Activated T-helper 1 cell treated with anti-CD3 and anti-CD28 coated beads, Interleukin-12 subunit alpha, Interleukin-12 subunit beta, Interleukin-2, Interleukin-4 antibody, amounts not matched to agents 30 ng/mL and 10 ng/mL and 1 ng/mL, durations not matched to agents 14 hours and 24 hours and 36 hours (primary cell): ENCODE measurements at places on chromosomes 12 and 14.

GRCh38 chr14:94058674-94059138 is 22.3 kb downstream of the DDX24 start:
- H3K27me3 ChIP-seq: no peaks in the 10 kb centered on the region
- no peak for DNase-seq
- peaks cover 69% of the 10 kb centered on the region for H3K4me1 ChIP-seq
- peaks cover 56% of the 10 kb centered on the region for H3K36me3 ChIP-seq

DNA sequence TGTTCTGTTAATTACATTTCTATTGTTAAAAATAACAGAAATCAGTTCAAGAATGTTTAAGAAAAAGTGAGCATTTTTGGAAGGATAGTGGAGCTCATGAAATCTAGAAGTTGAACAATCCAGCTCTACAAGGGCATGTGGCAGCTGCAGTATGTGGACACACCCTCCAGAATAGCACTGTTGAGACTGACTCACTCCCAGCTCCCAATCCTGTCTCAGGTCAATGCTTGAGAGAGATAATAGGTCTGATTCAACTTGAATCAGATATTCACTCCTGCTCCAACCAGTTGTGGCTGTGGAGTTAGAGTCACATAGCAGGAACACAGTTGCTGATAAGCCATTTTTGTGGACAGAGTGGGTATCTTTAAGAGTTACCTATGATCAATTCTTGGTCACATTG is 113.0 kb upstream of the NTF3 start:
- no peaks in the 10 kb centered on the region for H3K36me3 ChIP-seq
- no peaks in the 10 kb centered on the region for H3K27me3 ChIP-seq
- H3K27ac ChIP-seq: no peak overlapping the region
- no peaks in the 10 kb centered on the region for H3K4me1 ChIP-seq
- no peak overlapping the region for H3K4me3 ChIP-seq

DNA sequence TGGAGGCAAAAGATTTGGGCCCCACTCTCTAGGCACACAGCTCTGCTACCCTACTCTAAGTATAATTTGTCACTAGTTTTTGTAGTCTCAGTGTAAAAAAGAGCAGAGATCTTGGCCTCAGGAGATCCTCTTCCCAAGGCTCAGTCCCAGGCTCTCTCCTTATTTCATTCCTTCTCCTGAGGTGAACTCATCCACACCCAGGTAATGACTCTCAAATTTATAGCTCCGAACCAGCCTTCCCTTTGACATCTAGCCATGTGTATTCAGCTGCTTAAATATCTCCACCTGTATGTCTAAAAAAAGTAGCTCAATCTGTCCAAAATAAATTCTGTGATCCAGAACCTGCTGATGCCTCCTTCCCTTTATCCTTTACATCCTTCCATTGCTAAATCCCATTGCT is 173.5 kb upstream of the HIF1A start:
- H3K4me1 ChIP-seq: peaks cover 70% of the 10 kb centered on the region
- no peaks in the 10 kb centered on the region for H3K27me3 ChIP-seq
- DNase-seq: no peak
- H3K27ac ChIP-seq: peak overlapping the region; percentile 14

- H3K36me3 ChIP-seq: peaks cover 46% of the 10 kb centered on the region
- no peak for DNase-seq
- peaks cover 2% of the 10 kb centered on the region for H3K4me1 ChIP-seq
- H3K4me3 ChIP-seq: no peak overlapping the region
- no peak overlapping the region for H3K27ac ChIP-seq
- no peaks in the 10 kb centered on the region for H3K27me3 ChIP-seq
Observed at GRCh38 chr14:67385618-67386017, 25.5 kb downstream of the EIF2S1 start.

- no peak overlapping the region for H3K27ac ChIP-seq
- no peaks in the 10 kb centered on the region for H3K36me3 ChIP-seq
- no peak for DNase-seq
Observed at GRCh38 chr14:49366416-49366815, 219.8 kb downstream of the RPS29 start.

GRCh38 chr12:122413516-122414404 is 8.7 kb downstream of the CLIP1 start:
- peaks cover 34% of the 10 kb centered on the region for H3K4me1 ChIP-seq
- peaks cover 14% of the 10 kb centered on the region for H3K36me3 ChIP-seq
- no peak for DNase-seq
- H3K27ac ChIP-seq: peak overlapping the region; percentile 91
- peak overlapping the region; percentile 64 for H3K4me3 ChIP-seq

- no peak for DNase-seq
- H3K27ac ChIP-seq: no peak overlapping the region
- H3K36me3 ChIP-seq: no peaks in the 10 kb centered on the region
- no peak overlapping the region for H3K4me3 ChIP-seq
- no peaks in the 10 kb centered on the region for H3K27me3 ChIP-seq
Observed at GRCh38 chr12:77606348-77606747, 224.3 kb upstream of the NAV3 start.

DNA sequence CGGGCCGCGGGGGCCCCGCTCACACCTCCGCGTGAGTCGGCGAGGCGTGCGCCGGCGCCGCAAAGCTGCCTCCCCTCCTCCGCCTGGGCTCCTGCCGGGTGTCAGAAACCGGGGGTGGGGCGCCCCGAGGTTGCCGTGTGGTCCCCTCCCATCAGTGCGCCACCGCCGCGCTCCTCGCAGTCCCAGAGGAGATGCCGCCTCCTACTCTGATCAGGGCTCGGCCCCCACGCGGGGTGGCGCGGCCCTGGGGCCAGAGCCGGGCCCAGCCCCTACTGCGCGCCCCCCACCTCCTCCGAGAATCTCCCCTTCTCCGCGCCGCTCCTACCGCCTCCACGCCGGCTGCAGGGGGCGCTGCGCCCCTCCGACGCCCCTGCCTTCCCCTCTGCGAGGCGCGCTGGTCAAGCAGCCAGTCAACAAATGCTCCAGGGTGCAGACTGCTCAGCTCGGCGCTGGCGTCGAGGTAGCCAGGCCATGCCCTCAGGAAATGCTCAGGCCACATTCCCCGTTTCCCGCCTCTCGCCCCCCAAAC is 467 bp upstream of the JAG2 start:
- no peaks in the 10 kb centered on the region for H3K36me3 ChIP-seq
- DNase-seq: peak; percentile 25
- peak overlapping the region; percentile 59 for H3K4me3 ChIP-seq
- no peak overlapping the region for H3K27ac ChIP-seq
- H3K27me3 ChIP-seq: peaks cover 21% of the 10 kb centered on the region
- H3K4me1 ChIP-seq: peaks cover 6% of the 10 kb centered on the region

DNA sequence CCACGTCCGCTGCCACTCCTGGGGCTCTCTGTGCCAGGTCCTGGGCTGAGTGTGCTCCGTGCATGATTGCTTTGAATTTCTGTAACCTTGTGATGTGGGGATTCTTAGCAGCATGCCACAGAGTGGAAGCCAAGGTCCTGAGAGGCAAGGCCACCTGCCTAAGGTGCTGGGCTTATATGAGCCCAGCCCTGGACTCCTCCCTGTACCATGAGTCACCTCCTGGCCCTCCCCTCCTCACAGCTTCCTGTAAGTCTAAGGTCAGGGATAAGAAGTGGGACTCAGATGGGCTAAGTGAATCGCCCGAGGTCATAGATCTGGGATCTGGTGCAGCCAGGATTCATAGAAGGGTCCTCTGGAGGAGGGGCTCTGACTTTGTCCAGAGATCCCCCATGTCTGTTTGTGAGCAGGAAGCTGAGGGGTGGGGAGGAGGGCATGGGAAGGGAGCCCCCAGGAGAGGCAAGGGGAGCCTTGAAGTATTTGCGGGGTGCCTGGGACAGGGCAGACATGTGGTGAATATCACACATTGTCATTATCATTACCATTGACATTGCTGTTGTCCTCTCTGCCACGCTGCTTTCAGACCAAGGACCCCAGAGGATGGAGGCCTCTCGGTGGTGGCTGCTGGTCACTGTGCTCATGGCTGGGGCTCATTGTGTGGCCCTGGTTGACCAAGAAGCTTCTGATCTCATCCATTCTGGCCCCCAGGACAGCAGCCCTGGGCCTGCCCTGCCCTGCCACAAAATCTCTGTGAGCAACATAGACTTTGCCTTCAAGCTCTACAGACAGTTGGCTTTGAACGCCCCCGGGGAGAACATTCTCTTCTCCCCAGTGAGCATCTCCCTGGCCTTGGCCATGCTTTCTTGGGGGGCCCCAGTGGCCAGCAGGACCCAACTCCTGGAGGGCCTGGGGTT is 28.8 kb downstream of the SERPINA3 start:
- H3K27me3 ChIP-seq: no peaks in the 10 kb centered on the region
- H3K4me3 ChIP-seq: no peak overlapping the region
- no peaks in the 10 kb centered on the region for H3K36me3 ChIP-seq
- no peak overlapping the region for H3K27ac ChIP-seq

GRCh38 chr14:91269076-91269991 is 24.8 kb upstream of the GPR68 start:
- no peak overlapping the region for H3K4me3 ChIP-seq
- H3K36me3 ChIP-seq: peaks cover 38% of the 10 kb centered on the region
- peak overlapping the region; percentile 67 for H3K27ac ChIP-seq
- DNase-seq: no peak

DNA sequence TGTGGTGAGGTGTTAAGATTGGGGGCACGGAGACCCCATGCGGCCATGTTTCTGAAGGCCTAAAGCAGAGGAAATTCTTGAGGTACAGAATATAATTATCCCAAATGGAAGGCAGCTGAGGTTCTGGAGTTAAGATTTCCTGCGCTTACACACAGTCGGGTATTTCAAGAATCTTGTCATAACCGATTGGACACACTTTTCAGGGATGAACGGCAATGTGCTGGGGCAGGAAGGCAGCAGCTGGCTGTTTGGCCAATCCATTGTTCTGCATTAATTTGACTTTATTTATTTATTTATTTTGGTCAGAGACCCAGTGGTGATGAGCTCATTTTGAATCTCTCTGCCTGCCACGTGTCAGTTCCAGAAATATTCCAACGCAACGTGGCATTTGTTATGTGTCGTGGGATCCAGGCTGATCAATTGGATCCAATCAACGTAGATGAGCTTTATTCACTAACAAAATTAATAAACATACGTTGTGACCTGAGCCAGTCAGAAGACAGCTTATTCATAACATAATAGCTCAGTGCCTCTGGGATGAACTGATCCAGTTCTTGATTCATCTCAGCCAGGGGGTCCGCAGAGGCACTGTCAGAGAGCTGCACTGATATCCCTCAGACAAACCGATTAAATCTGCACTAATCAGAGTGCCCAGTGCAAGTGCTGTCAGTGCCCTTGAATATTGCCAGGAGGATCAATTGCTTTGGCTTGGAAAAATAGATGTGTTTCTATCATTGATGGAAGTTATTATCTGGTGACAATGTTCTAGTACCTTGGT is 181.0 kb downstream of the KTN1 start:
- peaks cover 10% of the 10 kb centered on the region for H3K27me3 ChIP-seq
- peaks cover 57% of the 10 kb centered on the region for H3K4me1 ChIP-seq
- H3K4me3 ChIP-seq: peak overlapping the region; percentile 62
- H3K36me3 ChIP-seq: peaks cover 15% of the 10 kb centered on the region

GRCh38 chr14:34214961-34215360 is 247.1 kb downstream of the SPTSSA start:
- DNase-seq: no peak
- peaks cover 5% of the 10 kb centered on the region for H3K27me3 ChIP-seq
- no peak overlapping the region for H3K27ac ChIP-seq
- peaks cover 22% of the 10 kb centered on the region for H3K4me1 ChIP-seq

GRCh38 chr12:80316222-80316621 is 127.8 kb upstream of the PTPRQ start:
- no peak overlapping the region for H3K27ac ChIP-seq
- no peaks in the 10 kb centered on the region for H3K4me1 ChIP-seq
- no peak for DNase-seq
- H3K4me3 ChIP-seq: no peak overlapping the region

- H3K27me3 ChIP-seq: no peaks in the 10 kb centered on the region
- peaks cover 4% of the 10 kb centered on the region for H3K36me3 ChIP-seq
- no peak for DNase-seq
- H3K4me3 ChIP-seq: no peak overlapping the region
Observed at GRCh38 chr12:59689776-59690175, 93.9 kb downstream of the SLC16A7 start.

- peaks cover 27% of the 10 kb centered on the region for H3K4me1 ChIP-seq
- no peaks in the 10 kb centered on the region for H3K27me3 ChIP-seq
- H3K4me3 ChIP-seq: peak overlapping the region; percentile 49
- no peak for DNase-seq
- H3K36me3 ChIP-seq: peaks cover 23% of the 10 kb centered on the region
Observed at GRCh38 chr14:90275820-90276219, 19.5 kb downstream of the PSMC1 start.

GRCh38 chr12:102992297-102992696 is 34.8 kb downstream of the ASCL1 start:
- peaks cover 12% of the 10 kb centered on the region for H3K4me1 ChIP-seq
- H3K36me3 ChIP-seq: no peaks in the 10 kb centered on the region
- H3K4me3 ChIP-seq: no peak overlapping the region

GRCh38 chr12:34379142-34379541 is 356.8 kb downstream of the ALG10 start:
- DNase-seq: no peak
- H3K27me3 ChIP-seq: no peaks in the 10 kb centered on the region
- no peak overlapping the region for H3K27ac ChIP-seq
- no peaks in the 10 kb centered on the region for H3K4me1 ChIP-seq

DNA sequence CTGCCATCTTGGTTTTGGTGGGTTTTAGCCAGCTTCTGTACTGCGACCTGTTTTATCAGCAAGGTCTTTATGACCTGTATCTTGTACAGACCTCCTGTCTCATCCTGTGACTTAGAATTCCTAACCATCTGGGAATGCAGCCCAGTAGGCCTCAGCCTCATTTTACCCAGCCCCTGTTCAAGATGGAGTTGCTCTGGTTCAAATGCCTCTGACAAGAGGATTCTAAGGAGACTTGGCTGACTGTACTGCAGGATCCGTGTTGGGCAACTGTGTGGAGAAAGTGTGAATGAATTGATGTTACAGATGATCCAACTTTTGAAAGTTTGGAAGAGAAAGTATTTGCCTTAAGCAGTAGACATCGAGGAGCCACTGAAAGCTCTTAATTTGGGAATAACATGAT is 91.0 kb downstream of the TTLL5 start:
- no peaks in the 10 kb centered on the region for H3K4me1 ChIP-seq
- H3K27me3 ChIP-seq: no peaks in the 10 kb centered on the region

DNA sequence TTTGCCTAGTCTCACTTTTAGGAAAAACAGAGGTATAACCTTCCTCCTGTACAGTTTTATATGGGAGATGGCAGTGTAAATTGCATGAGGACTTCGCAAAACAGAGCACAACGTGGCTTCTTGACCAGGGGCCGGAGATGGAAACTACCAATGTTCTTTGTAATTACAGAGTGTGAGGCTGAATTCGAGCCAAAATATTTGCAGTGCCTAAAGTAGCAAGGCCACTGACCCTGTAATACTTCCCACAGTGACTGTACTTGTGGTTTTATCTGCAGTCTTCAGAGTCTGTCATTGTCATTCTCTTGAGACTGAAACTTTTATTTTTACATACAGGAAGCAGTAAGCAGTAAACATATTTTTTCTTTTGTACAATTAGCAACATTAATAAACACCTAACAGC is 98.9 kb downstream of the RERG start:
- H3K4me1 ChIP-seq: no peaks in the 10 kb centered on the region
- no peak for DNase-seq
- H3K27me3 ChIP-seq: peaks cover 6% of the 10 kb centered on the region
- no peaks in the 10 kb centered on the region for H3K36me3 ChIP-seq
- H3K27ac ChIP-seq: no peak overlapping the region

DNA sequence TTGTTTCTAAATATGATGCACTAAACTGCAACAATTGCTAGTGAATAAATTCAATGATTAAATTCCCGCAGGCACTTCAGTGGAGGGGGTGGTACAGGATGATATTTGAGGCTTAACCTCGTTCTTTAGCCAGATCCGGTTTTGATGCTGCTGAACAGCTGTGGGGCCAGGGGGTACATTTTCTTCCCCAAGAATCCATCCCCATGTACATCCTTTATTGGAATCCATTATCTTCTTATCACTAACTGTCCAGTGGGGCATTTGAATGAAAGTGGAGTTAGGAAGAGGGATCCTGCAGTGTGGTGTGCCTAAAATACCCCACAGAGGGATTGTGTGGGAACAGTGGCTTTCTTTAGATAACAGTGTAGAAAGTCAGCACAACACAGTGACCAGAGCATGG is 45.2 kb upstream of the OASL start:
- H3K4me1 ChIP-seq: peaks cover 20% of the 10 kb centered on the region
- DNase-seq: no peak
- peaks cover 4% of the 10 kb centered on the region for H3K27me3 ChIP-seq
